ENCODE measurements at places on chromosomes 4 and X. TPM values are rescaled to one million over a fixed set of nuclear protein-coding genes. Genes with fewer than 3 reads are reported as not detected.

- H3K36me3 ChIP-seq = no peaks in the 10 kb centered on the region
- no peak for DNase-seq
- H3K27me3 ChIP-seq = no peaks in the 10 kb centered on the region
Observed at GRCh38 chr4:178309890-178310289, 867.7 kb upstream of the AGA start.

DNA sequence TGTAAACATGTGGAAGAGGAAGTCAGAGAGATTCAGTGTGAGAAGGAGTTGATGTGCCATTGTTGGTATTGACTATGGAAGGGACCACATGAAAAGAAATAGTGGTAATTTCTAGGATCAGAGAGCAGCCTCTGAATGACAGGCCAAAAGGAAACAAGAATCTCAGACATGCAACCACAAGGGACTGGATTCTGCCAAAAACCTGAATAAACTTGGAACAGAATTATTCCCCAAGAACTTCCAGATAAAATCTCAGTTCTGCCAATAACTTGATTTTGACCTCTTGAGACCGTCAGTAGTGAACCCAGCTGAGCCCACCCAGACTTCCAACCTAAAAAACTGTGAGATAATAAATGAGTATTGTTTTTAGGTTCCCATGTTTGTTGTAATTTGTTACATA, 653.6 kb upstream of the NR3C2 start:
- no peaks in the 10 kb centered on the region for H3K36me3 ChIP-seq
- no peaks in the 10 kb centered on the region for H3K4me1 ChIP-seq
- no peak overlapping the region for H3K27ac ChIP-seq
- no peaks in the 10 kb centered on the region for H3K27me3 ChIP-seq
- no peak for DNase-seq

GRCh38 chr4:89438102-89438831, 130.7 kb upstream of the GPRIN3 start:
- peak; percentile 55 for DNase-seq
- H3K4me1 ChIP-seq = peaks cover 16% of the 10 kb centered on the region
- H3K27me3 ChIP-seq = no peaks in the 10 kb centered on the region
- no peaks in the 10 kb centered on the region for H3K36me3 ChIP-seq
- H3K27ac ChIP-seq = no peak overlapping the region

DNA sequence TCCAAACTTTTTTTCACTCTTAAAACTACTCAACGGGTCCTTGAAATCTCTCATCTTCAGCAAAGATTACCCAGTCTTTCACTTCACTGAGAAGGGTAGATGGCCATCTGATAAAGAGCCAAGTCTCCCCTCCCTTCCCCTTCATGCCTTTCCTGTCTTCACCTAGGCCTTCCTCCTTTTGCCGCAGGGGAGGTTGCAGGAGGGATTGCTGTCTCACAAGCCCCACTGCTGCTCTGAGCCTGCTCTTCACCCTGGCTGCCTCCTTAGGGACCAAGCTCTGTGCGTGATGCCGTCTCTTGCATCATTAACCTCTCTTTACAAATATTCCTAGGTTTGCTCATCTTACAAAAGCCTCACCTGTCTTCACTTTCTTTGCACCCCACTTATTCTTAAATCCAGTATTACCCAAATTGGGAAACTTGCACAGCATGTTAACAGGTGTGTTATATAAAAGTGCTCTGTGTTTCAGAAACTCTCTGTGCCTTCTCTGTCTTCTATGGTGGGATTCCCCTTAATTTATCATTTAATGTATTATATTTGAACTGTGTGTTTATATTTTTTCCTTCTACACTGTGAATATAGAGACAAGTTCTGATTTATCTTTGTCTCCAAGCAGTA, 3.8 kb downstream of the ZFX start:
- H3K4me3 ChIP-seq = no peak overlapping the region
- H3K4me1 ChIP-seq = peaks cover 76% of the 10 kb centered on the region
- no peaks in the 10 kb centered on the region for H3K36me3 ChIP-seq
- DNase-seq = no peak
- H3K27ac ChIP-seq = peak overlapping the region; percentile 35

DNA sequence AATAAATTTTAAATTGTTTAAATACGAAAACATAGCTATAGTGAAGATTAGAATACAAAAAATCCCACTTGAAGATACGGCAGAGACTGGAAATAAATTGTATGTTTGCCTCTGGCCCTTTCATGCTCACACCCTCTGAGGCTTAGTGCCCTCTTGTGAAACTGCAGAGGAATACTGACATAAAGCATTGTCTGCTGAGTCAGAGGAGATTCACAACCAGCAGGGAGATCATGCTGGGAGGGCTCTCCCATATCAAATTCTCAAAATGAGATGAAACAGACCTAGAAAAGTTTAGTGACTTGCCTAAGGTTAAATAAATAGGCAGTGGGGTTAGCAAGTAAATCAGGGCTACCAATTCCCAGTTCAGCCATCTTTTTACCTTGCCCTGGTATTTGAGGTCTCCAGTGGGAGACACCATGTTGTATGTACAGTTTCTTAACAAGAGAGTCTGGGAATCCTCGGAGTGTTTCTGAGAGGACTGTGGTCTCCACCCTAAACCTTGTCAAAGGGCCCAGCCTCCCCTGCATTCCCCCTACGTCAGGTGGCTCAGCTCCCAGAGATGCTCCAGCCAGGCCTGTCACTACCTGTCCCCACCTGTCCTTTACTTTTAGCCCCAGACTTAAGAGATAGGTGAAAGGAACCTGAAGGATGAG, 581.4 kb upstream of the DIPK2B start:
- no peak overlapping the region for H3K4me3 ChIP-seq
- H3K36me3 ChIP-seq = no peaks in the 10 kb centered on the region
- peak; percentile 10 for DNase-seq
- no peak overlapping the region for H3K27ac ChIP-seq

- DNase-seq = no peak
- no peaks in the 10 kb centered on the region for H3K36me3 ChIP-seq
- no peaks in the 10 kb centered on the region for H3K4me1 ChIP-seq
- no peak overlapping the region for H3K27ac ChIP-seq
Observed at GRCh38 chr4:145380123-145380522, 101.5 kb upstream of the SMAD1 start.

DNA sequence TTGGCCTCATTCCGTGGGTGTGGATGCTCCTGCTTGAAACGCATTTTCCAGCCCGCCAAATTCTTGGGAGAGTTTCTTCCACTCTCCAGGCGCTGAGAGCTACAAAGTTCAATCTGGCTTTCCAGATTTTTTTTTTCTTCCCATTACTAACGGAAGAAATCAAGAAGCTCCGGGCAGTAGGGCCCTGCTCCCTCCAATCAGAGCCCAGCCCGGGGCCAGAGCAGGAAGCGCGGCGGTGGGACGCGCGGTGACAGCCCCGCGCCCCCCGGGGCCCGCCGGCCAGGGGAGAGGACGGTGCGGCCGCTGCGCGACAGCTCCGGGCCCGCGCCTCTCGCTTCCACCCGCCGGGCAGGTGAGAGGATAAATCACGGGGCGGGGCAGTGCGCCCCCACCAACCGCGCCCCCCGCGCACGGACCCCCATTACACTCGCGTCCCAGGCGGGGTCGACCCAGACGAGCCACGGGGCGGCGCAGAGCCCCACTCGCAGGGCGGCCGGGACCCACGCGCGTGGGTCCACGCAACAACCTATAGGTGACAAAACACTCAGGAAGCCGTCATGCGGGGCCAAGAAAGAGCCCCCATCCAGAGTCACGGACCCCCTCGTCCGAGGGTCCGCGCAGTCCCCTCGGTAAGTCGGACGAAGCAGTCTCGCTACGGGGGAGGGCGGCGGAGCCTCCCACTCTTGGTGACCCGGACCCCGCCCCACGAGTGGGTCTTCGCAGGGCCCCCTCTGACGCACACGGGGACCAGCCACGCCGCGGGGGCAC, 868 bp downstream of the AFAP1 start:
- no peaks in the 10 kb centered on the region for H3K27me3 ChIP-seq
- H3K4me1 ChIP-seq = peaks cover 16% of the 10 kb centered on the region
- H3K27ac ChIP-seq = peak overlapping the region; percentile 70
- H3K4me3 ChIP-seq = peak overlapping the region; percentile 58
- DNase-seq = peak; percentile 50

- H3K4me3 ChIP-seq = no peak overlapping the region
- H3K27ac ChIP-seq = no peak overlapping the region
- no peaks in the 10 kb centered on the region for H3K27me3 ChIP-seq
- no peaks in the 10 kb centered on the region for H3K36me3 ChIP-seq
- no peak for DNase-seq
Observed at GRCh38 chr4:46249106-46249505, 125.3 kb upstream of the GABRG1 start.

- H3K4me1 ChIP-seq = no peaks in the 10 kb centered on the region
- no peak overlapping the region for H3K4me3 ChIP-seq
- no peak overlapping the region for H3K27ac ChIP-seq
Observed at GRCh38 chr4:176810481-176811249, 17.9 kb upstream of the VEGFC start.

DNA sequence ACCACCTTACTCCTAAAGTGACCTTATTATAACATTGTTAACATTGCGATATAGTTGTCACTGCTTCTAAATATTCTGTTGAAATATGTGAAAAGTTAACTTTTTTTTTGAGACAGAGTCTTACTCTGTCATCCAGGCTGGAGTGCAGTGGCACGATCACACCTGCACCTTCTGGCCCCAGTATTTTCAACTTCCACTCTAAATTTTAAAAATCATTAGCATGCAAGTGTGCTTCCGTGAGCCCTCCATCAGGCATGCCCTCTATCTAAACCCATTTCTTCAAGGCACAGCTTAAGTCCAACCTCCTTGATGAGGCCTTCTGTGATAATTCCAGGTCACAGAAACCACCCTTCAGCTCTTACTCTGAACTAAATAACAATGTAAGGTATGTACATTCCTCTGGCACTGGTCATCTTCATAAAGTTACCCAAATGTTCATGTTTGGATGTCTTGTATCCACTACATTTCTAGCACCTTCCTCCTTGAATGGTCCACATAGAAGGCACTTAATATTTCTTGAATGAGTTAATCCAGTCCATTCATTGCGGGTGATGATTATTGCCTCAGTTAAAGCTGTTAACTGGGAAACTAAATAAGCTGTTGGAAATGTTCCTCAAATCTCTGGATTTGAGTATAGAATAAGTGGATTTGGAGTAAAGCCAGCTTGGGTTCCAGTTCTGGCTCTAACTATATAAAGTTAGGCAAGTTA, 38.6 kb upstream of the TMEM131L start:
- H3K36me3 ChIP-seq = no peaks in the 10 kb centered on the region
- no peak overlapping the region for H3K27ac ChIP-seq

DNA sequence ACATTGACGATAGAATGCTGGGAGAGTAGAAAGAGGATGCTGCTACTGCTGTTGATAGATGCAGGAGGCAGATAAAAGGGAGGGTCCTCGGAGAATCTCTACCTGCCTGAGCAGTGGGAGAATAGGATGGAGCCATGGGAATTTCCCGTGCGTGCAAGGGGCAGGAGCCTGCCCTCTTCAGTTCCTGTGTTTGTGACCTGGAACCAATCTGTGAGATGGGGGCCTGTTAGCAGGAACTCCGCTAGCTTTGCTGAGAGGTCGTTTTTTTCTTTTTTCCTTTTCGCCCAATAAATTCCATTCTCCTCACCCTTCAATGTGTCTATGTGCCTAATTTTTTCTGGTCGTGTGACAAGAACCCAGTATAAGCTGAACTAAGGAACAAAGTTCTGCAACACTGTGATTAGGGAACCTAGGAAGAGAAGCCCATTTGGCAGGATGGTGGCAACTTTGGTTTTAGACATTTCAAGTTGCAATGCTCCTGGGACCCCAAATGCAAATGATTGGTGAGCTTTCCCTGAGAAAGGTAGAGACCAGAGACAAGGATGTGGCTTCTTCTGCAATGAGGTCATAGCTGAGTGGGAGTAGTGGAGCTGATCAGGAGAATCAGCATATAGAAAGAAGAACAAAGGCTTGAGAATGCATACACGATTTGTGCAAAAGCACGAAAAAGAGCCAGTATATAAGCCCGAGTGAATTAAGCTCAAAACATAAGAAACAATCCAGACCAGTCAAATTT, 23.9 kb downstream of the SLC39A8 start:
- H3K27ac ChIP-seq = no peak overlapping the region
- H3K4me3 ChIP-seq = no peak overlapping the region
- no peaks in the 10 kb centered on the region for H3K4me1 ChIP-seq
- DNase-seq = no peak
- no peaks in the 10 kb centered on the region for H3K27me3 ChIP-seq
- H3K36me3 ChIP-seq = no peaks in the 10 kb centered on the region

DNA sequence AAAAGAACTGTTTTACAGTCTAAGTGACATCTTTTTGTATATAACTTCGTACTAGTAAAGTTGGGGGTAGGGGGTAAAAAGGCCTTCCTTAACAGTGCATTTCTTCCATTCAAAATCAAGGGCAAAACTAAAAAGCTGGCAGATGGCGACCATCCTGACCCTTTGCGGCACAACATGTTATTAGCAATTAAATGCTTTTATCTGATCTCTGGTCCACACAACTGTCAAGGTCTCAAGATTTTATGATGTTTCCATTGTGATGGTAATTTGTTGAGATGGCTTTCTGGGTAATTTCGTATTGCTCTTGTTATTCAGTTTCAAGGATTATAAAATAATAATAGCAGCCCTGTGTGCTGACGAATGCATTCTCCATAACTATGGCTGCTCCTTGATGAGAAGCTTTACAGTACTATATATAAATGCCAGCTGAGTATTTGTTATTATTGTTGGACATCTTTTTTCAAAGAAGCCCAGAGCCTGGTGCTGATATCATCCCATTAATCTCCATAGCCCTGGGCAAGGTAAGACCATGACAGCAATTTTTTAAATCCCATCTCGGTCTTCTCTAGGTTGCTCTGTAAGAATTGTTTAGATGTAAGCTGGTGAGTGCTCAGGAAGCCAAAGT, 89.5 kb downstream of the CBR4 start:
- no peak overlapping the region for H3K4me3 ChIP-seq
- no peak for DNase-seq
- no peaks in the 10 kb centered on the region for H3K4me1 ChIP-seq
- no peaks in the 10 kb centered on the region for H3K27me3 ChIP-seq

- H3K27me3 ChIP-seq = no peaks in the 10 kb centered on the region
- H3K36me3 ChIP-seq = peaks cover 50% of the 10 kb centered on the region
- no peaks in the 10 kb centered on the region for H3K4me1 ChIP-seq
- no peak overlapping the region for H3K27ac ChIP-seq
- H3K4me3 ChIP-seq = no peak overlapping the region
Observed at GRCh38 chrX:1601768-1602085, 10.3 kb downstream of the AKAP17A start.

DNA sequence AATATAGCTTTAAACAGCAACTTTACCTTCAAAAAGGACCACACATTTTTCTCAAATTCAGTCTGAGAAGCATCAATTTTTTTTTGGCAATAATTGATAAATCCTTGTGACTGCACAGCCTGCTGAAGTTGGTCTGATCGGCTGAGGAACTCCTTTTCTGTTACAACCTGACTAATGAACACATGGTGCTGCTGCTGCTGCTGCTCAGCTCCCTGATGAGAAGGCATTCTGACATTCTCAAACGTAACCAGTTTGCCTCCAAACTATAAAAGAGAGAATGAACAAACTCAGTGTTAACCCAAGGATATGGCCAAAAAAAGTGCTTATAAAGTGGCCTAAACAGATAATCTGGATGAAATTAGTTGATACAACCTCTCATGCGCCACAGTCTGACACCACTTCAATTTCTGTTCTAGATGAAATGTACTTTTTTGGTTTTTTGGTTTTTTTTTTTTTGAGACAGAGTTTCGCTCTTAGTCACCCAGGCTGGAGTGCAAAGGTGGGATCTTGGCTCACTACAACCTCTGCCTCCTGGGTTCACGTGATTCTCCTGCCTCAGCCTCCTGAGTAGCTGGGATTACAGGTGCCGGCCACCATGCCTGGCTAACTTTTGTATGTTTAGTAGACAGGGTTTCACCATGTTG, 26.5 kb downstream of the SEC31A start:
- DNase-seq = no peak
- H3K36me3 ChIP-seq = peaks cover 41% of the 10 kb centered on the region
- H3K27ac ChIP-seq = no peak overlapping the region
- peaks cover 30% of the 10 kb centered on the region for H3K4me1 ChIP-seq
- H3K4me3 ChIP-seq = no peak overlapping the region

APLN gene
- not detected for total RNA-seq

SMIM10L2A gene
- total RNA-seq = 3.1 TPM

F9 gene
- total RNA-seq = not detected

Data from CD4-positive, alpha-beta memory T cell (primary cell).